Upper lobe of left lung (tissue), 6 donors: ENCODE measurements at places on chromosomes 2 and 18.

GRCh38 chr2:12515871-12516270, 200.9 kb upstream of the TRIB2 start:
- no peaks in the 10 kb centered on the region for H3K27me3 ChIP-seq
- no peaks in the 10 kb centered on the region for H3K36me3 ChIP-seq
- H3K27ac ChIP-seq, result peak overlapping the region; percentile 23
- DNase-seq, result no peak

DNA sequence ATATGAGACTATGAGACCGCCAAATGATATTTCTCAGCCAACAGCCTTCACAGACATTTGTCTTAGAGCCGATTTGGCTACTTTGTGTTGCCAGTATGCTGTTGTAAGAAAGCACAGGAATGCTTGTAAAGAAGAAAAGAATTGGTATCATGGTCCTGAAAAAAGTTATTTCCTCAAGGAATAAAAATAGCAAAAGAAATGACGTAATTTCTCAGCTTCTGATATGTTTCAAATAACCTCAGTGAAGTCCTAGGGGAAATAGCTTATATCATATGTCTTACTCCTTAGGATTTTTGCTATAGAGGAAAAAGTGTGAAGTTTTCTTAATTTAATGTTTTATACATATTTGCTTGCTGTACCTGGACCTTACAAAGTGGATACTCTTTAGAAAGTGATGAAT, 23.0 kb downstream of the SCN1A start:
- no peaks in the 10 kb centered on the region for H3K36me3 ChIP-seq
- H3K27ac ChIP-seq, result no peak overlapping the region
- DNase-seq, result no peak
- H3K27me3 ChIP-seq, result no peaks in the 10 kb centered on the region

DNA sequence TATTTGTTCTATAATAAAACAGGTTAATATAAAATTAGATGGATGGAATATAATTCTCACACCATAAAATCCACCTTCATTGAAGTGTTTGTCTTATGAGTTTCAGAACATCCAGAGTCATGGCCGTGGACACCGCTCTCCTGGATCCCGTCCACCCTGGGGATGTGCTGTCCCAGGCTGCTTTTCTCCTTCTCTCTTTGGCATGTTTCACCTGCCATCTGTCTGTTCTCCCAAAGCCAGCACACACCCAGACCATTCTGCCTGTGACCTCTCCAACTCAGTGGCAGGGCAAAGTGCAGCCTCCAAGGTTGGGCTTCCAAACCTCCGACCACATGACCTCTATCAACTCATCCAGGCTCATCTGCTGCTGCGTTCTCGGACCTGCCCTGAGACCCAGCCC, 104.7 kb downstream of the MYT1L start:
- no peaks in the 10 kb centered on the region for H3K36me3 ChIP-seq
- no peak overlapping the region for H3K4me3 ChIP-seq
- DNase-seq, result no peak
- H3K27me3 ChIP-seq, result no peaks in the 10 kb centered on the region
- H3K27ac ChIP-seq, result no peak overlapping the region

DNA sequence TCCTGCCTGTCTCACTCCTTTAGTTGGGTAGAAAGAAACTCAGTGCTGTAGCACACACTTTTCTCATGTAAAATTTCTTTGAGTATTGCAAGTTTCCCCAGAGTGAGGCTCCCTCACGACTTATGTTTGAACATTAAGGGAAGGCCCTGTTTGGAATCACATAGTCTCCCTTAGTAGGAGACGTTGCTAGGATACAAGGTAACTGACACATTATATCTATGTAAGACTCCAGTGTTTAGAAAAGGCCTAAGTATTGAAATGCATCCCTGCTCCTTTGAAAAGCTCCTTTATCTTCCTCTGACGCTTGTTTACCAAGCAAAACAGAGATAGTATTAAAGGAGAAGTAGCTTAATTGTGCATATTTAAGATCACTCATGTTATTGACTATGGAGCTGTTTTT, 248.2 kb downstream of the PHLPP1 start:
- no peak overlapping the region for H3K27ac ChIP-seq
- no peak overlapping the region for H3K4me3 ChIP-seq
- no peak for DNase-seq
- no peaks in the 10 kb centered on the region for H3K27me3 ChIP-seq
- H3K36me3 ChIP-seq, result no peaks in the 10 kb centered on the region

GRCh38 chr2:215828528-215829184, 184.7 kb downstream of the MREG start:
- H3K4me1 ChIP-seq, result peaks cover 24% of the 10 kb centered on the region
- peak; percentile 79 for DNase-seq
- no peaks in the 10 kb centered on the region for H3K27me3 ChIP-seq
- no peak overlapping the region for H3K27ac ChIP-seq

DNA sequence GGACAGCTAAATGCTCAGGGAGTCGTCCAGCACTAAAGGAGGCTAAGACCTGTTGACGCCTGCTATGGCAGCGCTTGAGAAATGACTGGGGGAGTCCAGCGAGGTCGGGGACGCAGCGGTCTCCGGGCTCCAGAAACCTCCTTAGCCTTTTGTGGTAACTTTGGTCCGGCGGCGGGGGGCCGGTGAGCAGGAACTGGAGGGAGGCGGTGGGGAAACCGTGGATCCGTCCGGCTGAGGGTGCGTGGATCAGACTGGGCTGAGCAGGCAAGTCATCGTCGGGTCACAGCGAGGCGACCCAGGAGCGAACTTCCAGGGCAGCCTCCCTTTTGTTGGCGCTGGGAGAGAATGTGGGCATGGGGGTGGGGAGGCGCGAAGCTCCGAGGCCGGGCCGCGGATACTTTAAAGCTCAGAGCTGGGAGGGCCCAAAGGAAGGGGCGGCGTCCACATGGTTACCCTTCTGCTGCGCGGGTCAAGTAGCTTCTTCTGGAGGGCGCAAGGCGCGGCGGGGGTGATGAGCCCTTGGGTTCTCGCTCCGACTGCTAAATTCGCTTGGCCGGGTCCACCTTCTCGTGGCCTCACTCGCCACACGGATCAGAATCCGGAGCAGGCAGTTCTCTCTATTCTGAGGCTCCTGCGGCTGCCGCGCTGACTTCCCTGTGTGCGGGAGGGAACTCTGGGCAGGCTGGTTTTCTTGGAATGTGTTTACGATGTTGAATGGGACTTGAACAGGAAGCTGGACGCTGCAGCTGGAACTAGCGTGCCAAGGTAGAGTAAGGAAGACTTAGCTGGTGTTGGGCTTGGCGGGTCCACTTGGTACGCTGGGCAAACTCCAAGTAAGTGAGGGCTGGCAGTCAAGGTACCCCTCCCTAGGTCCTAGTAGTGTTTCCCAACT, 920 bp downstream of the GULP1 start:
- H3K27me3 ChIP-seq, result no peaks in the 10 kb centered on the region
- H3K4me3 ChIP-seq, result peak overlapping the region; percentile 71
- DNase-seq, result peak; percentile 88
- H3K27ac ChIP-seq, result peak overlapping the region; percentile 94
- H3K36me3 ChIP-seq, result no peaks in the 10 kb centered on the region

- H3K27me3 ChIP-seq, result no peaks in the 10 kb centered on the region
- H3K4me3 ChIP-seq, result no peak overlapping the region
- no peak for DNase-seq
Measured at GRCh38 chr2:203438528-203438927, 96.6 kb downstream of the RAPH1 start.

DNA sequence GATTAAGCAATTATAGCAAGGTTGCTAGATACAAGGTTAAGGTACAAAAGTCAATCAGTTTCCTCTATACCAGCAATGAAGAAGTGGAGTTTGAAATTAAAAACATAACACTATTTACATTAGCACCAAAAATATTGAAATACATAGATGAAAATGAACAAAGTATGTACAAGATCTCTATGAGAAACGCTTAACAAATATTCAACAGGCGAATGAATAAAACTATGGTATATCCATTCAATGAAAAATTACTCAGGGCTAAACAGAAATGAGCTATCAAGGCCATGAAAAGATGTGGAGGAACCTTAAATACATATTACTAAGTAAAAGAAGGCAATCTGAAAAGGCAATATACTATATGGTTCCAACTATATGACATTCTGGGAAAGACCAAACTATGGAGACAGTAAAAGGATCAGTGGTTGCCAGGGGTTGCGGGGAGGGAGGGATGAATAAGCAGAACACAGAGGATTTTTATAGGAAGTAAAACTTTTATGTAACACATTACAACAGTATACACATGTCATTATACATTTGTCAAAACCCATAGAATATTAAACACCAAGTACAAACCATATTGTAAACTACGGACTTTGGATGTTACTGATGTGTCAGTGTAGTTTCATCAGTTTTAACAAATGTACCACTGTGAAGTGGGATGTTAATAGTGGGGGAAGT, 62.1 kb downstream of the RMDN2 start:
- DNase-seq, result no peak
- no peaks in the 10 kb centered on the region for H3K4me1 ChIP-seq
- no peak overlapping the region for H3K27ac ChIP-seq

DNA sequence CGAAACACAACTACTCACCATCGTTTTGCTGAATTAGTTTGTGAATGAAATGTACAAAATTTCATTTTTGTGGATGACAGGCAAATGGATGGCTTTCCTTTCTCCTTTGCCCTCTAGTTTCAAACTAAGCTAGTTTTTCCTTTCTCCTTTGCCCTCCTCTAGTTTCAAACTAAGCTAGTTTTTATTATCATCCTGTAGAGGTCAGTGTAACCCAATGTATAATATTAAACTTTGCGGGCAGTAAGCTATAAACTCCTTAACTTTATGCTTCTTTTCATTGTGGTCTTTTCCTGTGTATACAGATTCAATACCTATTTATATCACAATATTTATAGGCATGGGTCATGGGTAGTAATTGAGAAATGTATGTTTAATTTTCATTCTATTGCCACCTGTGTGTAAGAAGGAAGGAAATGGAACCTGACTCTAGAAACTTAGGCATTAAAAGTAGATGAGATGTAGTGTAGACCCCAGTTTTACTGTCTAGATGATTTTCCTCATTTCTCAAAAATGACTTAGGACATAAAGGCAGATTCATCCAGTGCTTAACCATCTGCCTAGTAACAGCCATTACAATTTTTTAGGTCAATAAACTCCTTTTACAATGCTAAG, 58.1 kb downstream of the MAP3K19 start:
- H3K4me1 ChIP-seq, result no peaks in the 10 kb centered on the region
- no peak overlapping the region for H3K4me3 ChIP-seq
- no peak overlapping the region for H3K27ac ChIP-seq
- no peaks in the 10 kb centered on the region for H3K36me3 ChIP-seq
- H3K27me3 ChIP-seq, result no peaks in the 10 kb centered on the region
